Adrenal gland (tissue), 19 donors: ENCODE measurements at places on chromosomes 1 and 21. TPM values are rescaled to one million over a fixed set of nuclear protein-coding genes. Genes with fewer than 3 reads are reported as not detected.

The ANGPTL1 gene
- total RNA-seq: 15.1 TPM

The SCAMP3 gene
- total RNA-seq: 107 TPM

The FAM43B gene
- 67.7 TPM for total RNA-seq

The TSPAN1 gene
- 7.0 TPM for total RNA-seq

The ARHGEF16 gene
- 1.1 TPM for total RNA-seq

The ARID4B gene
- total RNA-seq: 14.8 TPM

The TAF13 gene
- 37.9 TPM for total RNA-seq

The SMIM12 gene
- 70.0 TPM for total RNA-seq

The HOOK1 gene
- total RNA-seq: 16.8 TPM

The NUF2 gene
- total RNA-seq: 12.4 TPM

The S100A2 gene
- 2.8 TPM for total RNA-seq
